Stimulated activated CD4-positive, alpha-beta T cell treated with anti-CD3 and anti-CD28 coated beads, Interleukin-2, amount 100 ng/mL, for 48 hours (primary cell): ENCODE measurements at places on chromosomes 7 and 10.

GRCh38 chr7:132842478-132842877 is 239.4 kb downstream of the CHCHD3 start:
- DNase-seq = no peak

DNA sequence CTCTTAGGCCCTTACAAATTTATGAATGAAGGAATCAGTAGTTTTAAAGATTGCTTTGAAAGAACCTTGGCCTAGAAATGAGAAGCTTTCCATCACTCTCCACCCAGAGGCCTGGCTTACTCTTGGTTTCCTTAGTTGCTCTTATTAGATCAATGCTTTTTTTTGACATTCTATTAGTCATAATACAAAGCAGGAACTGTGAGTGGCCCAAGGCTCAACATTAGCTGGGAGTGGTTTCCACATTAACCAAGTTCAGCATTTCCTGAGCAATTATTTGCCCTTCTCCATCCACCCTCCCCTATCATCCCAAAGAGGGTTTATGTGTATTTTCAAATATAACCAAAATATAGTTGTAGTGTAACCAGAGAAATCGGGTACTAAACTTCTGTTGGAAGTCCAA is 103.4 kb upstream of the FAM204A start:
- DNase-seq = no peak

DNA sequence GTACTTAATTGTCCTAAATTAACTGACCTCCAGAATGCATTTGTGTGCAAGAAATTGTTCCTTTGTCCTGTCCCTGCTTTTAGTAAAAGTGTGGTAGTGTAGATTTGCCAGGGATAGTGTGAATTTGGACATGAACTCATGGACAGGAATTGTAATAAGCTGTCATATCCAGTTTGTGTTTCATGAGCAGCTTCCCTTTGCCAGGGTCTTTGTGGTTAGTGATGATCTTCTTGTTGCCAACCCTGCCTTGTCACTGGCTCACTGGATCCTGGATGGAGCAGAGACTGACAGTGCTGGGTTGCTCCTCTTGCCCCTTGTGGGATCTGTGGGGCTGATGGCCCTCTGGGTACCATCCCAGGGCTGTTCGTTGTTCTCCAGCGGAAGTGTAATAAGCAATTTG is 110.1 kb downstream of the CCNY start:
- DNase-seq = no peak

GRCh38 chr10:44828508-44829142 is 82.5 kb upstream of the TMEM72 start:
- no peak for DNase-seq

GRCh38 chr7:41098402-41098801 is 604.5 kb downstream of the INHBA start:
- no peak for DNase-seq

DNA sequence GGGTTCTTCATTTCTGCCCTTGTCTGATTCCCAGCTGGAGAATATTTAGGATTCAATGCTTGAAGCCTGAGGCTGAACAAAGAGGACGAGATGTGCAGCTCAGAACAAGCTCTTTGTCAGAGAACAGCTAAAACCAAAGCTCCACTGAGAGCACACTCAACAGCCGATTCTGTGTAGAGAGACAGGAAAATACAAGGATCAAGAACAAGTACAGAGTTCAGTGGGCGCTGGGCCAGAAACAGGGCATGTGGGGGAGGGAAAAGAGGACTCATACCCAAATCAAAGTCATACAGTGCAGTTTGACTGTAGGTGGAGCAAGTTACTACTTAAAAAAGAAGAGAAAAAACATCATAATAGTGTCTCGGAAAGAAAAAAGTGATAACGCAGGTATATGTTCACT is at the start of gene AGMO:
AGMO (minus strand) TSS at position 181 of the 400 bp plus-strand sequence.
- DNase-seq = no peak

GRCh38 chr7:132779164-132779563 is 202.9 kb upstream of the PLXNA4 start:
- DNase-seq = no peak

DNA sequence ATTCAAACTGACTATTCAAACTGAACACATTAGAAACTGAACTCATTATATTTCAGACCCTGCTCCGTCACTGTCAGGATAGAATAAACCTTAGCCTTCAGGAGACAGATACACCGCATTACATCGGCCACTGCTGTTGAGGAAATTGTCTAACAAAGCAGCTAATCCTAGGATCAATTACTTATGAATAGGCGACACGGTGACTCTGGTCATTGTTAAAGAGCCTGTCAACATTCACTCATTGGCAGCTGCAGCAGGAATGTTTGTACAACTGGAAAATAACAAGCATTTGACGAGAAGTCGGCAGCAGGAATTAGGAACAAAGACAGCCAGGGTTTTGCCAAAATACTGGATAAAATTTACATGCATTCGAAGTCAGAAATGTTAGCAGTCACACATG is 112.0 kb upstream of the MKX start:
- DNase-seq = no peak
